ENCODE measurements at places on chromosomes 12 and 14.

- no peak for DNase-seq
These were observed 62.5 kb upstream of the RNU6-8 start for GRCh38 chr14:32265584-32265983.

DNA sequence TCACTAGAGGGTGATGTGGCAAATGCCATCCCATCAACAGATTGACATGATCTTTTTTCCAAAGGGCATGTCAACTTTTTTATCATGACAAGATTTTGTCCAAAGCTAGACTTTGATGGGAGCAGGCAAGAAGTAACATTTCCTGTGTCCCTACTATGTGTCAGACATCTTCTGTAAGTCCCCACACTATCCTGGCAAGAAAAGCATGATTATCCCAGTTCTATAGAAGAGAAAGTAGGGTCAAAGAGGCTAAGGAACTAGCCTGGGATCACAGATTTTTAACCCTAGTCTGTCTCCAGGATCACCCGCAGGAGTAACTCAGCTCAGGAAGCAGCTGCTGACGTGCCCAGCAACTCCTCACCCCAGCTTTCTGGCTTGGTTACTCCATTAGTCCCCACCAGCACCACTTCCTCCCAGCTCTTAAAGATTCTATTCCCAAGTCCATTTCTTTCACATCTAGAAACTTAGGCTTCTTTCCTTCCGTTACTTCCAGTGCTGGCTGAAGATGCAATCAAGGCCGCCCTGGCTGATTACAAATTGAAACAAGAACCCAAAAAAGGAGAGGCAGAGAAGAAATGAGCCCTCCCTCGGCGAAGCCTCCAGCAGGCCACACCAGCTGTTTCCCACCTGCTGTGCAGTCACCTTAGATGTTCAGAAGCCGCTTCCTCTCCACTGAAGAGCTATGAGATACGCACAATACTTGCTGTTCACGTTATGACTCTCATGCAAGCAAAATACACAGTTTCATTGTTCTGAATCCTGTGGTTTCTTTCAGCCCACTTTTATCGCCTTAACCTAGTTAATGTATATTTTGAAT is 6.2 kb downstream of the ISCU start:
- DNase-seq: no peak

DNA sequence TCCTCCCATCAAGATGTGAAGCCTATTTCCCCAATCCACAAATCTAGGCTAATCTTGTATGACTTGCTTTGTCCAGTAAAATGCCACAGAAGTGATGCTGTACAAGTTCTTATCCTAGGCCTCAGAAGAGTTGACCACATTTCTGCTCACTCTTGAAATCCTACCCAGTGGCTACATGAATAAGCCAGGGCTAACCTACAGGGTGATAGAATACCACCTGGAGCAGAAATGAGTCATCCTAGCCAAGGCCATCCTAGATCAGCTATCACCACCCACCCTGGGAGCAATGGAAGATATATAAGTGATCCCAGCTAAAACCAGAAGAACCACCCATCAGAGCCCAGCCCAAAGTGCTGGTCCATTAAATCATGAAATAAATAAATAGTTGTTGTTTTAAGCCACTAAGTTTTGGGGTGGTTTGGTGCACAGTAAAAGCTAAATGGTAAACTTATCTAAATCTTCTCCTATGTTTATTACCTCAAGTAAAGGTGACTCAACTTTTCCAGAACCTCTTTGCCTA is 105.1 kb downstream of the RPS29 start:
- DNase-seq: no peak

GRCh38 chr14:57071639-57072038 is 197.1 kb downstream of the EXOC5 start:
- no peak for DNase-seq
